ENCODE measurements at places on chromosomes 3 and 15.

- DNase-seq: no peak
These were observed 122.5 kb downstream of the ADAM10 start for GRCh38 chr15:58627046-58627445.

GRCh38 chr3:78275420-78275852 lies 1235.5 kb downstream of the ROBO2 start:
- no peak for DNase-seq

DNA sequence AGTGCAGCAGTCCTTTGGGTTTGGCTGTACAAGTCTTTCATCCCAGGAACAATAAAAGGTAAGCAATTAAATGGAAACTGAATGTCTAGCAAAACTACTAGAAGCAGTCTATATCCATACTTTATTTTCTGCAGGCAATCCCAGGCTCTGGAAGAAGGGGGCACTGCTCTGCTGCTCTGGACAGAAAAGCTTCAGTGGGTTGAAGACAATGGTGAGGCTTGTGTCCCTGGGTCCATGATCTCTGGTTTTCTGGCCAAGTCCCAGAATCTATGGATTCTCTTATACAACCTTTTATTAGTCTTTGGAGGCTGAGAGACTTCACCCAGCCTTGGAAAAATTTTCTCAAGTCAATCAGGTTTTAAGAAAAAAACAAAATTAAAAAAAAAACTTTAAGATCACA lies 35.6 kb downstream of the SCAP start:
- DNase-seq: no peak

GRCh38 chr15:77697893-77698292 lies 65.2 kb upstream of the LINGO1 start:
- no peak for DNase-seq

GRCh38 chr3:125045965-125046364 lies 9.8 kb downstream of the HEG1 start:
- no peak for DNase-seq

DNA sequence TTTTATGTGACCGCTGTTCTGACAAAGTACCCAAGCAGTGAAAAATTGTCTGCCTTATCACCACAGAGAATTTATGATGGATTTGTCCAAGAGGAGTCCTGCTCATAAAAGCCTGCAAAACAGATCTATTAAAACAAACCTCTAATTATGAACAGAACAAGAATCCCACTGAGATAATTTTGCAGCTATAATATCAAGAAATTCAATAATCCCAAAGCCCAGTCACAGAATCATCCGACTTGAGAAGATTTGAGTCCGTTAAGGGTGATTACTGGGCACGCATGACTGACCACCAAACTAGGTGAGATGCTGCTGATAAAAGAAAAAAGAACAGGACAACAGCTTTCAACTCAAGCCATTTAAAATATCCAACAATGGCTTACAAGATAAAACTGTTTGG lies 231.0 kb upstream of the WNT5A start:
- no peak for DNase-seq

DNA sequence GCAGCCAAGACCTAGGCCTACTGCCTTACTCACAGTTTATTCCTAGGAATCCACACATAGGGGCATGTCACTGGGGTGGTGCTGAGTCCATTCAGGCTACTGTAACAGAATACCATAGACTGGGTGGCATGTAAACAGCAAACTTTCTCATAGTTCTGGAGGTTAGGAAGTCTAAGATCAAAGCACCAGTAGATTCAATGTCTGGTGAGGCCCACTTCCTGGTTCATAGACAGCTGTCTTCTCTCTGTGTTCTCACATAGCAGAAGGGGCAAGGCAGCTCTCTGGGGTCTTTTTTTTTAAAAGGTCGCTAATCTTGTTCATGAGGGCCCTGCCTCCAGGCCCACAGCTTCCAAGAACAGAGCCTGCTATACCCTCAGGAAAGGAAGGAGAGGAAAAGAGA lies 113.9 kb upstream of the MANF start:
- DNase-seq: no peak

DNA sequence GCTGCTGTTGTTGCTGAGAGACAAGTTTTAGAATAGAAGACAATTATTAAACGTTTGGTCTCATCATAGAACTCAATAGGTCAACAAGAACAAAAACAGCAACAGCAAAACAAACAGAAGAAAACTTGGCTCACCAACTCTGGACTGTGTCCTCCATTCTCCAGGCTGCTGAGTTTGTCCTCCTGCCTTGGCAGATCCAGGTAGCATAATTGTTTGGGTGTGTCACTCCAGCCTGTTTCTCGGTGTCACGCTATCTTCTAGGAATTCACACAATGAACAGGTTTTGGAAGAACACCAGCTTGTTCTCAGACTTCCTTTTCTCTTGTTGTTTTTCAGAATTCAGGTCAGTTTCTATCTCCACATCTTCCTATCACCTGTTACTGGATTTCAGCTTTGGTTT lies 34.7 kb downstream of the ARRDC4 start:
- DNase-seq: no peak

DNA sequence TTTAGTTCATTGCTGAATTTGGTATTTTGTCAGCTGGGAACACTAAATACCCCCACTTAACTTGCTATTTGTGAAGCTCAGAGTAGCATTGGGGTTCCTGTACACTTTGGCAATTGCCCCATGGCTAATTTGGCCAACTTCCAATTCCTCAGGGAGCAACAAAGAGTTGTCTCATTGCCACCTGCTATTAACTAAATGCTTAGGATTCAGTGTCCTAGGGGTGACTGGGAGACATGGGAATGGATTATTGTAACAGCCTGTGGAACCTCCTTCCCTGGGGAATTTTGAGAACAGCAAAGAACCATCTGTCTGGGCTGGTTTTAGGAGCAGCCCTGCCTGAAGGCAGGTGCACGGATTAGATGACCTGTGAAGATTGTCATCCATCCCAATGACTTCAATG lies 437.4 kb upstream of the TPRG1 start:
- no peak for DNase-seq

DNA sequence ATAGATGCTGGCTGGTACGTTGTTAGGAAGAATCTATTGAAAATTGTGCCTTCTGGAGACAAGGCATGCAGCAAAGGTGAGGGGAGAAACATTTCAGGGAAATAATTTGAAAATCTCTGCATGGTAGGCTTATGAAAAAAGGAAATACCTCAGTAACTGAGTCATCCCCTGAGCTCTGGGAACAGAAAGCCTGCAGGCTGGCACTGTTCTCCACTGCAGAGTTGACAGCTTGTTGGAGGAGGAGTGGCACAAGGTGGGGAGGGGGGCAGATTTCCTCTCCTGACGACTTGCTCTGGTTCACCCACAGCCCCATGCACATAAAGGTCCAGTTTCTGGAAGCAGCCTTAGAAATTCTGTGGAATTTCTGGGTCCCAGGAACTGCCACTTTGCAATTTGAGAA lies 179.4 kb downstream of the ABHD5 start:
- no peak for DNase-seq

- no peak for DNase-seq
These were observed 81.7 kb downstream of the BTD start for GRCh38 chr3:15683253-15683652.

- DNase-seq: no peak
These were observed 185.8 kb upstream of the TLE3 start for GRCh38 chr15:70283511-70283910.

DNA sequence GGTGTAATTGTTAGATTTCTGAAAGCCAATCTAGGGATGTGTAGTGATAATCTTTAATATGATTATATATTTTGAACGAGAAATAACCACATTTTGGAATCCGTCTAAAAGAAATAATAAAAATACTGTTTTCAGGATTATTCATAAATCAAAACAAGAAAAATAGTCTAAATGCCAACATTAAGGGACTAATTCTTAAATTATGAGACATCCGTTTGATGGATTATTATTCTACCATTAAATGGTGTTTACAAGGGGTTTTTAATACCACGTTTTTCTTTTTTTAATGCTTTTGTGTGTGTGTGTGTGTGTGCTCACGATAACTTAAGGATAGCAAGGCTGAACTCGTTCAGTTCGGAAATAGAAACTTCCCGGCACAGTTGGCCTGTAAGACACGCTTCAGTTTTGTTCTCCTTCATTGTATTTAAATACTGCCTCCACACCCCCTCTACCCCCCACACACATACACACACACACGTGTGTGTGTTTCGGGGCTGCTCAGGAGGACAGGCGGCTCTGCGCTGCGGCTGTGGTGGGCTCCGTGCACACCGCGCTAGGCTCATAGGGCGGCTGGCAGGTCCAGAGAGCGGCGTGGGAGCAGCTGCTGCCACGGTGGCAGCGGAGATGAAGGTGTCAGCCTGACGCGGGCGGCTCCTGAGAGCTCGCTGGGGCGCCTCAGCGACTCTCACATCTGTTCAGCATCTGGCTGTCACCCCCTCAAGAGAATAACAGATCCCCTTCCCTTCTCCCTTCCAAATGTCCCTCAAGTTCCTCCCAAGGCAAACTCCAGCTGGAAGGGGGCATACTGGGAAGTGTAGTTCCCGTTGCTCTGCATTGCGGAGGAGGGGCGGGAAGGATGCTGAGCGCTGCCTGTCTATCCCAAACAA lies 23.0 kb upstream of the ANP32A start:
- no peak for DNase-seq

- no peak for DNase-seq
These were observed 108.5 kb downstream of the GLDN start for GRCh38 chr15:51450001-51450400.

GRCh38 chr3:173750095-173750494 lies 352.6 kb downstream of the NLGN1 start:
- no peak for DNase-seq

DNA sequence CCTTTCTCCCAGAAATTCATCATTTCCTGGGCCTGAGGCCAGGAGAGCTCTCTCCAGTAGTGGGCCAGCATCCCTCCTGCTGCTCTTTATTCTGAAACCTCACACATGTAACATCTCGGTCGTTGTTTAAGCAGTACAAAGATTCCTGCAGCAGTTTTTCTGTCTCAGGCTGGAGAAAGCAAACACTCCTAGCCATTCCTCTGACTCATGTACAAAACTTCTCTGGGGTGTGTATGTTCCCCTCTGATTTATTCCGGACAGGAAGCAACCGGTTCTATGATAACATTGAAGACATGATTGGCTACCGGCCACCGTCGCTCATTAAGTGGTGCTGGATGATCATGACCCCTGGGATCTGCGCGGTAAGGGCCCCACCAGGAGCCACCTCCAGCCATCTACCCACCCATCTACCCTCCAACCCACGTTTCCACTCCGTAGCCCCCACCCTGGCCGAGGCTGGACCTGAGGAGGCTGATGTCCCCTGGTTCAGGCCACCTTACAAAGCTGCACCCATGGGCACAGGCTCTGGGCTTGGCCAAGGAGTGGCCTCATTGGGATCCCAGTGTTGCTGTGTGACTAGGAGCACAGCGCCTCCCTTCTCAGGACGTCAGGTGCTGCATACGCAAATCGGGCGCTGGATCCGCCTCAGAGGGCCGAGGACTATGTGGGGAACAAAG lies 58.6 kb upstream of the SLC6A1 start:
- DNase-seq: no peak

DNA sequence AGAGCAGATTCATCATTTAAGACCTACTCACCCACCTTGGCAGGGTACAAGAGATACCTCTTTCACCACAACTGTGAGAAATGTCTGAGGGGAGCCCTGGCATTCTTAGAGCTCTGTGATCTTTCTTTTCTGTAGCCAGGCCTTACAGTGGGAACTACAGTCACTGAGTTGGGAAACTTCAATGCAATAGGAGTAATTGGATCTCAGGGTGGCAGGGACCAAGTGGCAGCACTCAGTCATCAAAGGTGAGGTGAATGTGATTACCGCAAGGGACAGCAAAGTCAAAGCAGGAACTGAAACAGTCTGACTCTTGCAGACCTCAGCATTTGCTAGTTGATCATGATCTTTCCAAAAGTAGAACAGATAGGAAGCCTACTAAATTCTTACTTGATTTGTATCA lies 7.2 kb upstream of the MCF2L2 start:
- no peak for DNase-seq

- no peak for DNase-seq
These were observed 8.7 kb downstream of the ATP8B4 start for GRCh38 chr15:50110285-50110684.

DNA sequence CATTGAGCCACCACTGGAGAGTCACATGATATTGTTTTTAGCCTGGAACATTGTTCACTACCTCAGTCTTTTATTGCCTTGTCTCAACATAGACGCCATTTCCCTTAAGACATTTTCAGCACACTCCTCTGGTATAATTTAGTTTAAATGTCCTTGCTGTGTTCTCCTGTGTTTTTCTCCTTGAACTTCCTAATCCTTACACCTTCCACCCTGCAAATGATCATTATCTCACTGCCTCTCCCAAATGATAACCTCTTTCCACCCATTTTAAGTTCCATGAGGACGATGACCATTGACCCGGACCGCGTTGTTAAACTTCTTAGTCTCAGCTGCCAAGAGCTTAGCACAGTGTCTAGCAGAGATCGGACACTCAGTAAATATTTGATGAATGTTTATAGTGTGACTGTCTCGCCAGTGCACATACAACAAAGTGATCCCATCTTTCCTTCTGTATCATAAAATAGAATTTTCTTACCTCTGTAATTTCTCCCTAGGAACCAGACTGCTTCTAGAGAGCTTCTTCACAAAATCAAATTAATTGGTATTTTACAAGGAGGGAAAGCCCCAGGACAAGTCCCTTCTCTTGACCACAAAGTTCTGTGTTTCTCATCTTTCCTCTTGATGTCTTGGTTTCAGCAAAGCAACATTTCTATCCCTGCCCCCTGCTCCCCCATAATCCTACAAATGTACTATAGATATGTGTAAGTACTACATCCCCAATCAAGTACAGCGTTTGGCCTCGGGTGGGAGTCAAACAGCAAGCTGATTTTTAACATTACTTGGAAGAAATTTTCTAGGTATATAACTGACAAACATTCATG lies 429.6 kb downstream of the LPP start:
- DNase-seq: no peak

DNA sequence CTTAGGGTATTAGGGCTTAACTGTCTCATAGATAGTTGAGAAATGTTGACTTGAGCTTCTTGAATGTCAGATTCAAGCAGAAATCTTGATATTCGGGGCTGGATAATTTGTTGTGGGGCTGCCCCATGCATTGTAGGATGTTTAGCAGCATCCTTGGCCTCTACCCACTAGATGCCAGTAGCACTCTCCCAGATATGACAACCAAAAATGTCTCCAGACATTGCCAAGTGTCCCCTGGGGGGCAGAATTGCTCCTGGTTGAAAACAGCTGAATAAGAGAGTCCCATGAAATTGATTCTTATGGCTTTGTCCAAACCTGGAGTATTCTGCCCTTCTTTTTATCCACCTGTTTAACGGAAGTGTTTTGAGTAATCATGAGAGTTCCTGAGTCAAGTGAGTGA lies 15.9 kb upstream of the LCMT2 start:
- no peak for DNase-seq

- DNase-seq: no peak
These were observed 59.1 kb downstream of the DNASE1L3 start for GRCh38 chr3:58151637-58152036.

Data from SIG-M5 (cell line).